ENCODE measurements at places on chromosomes 2 and 18.

- DNase-seq: no peak
Observed at GRCh38 chr2:227822416-227823003, 8.9 kb downstream of the CCL20 start.

GRCh38 chr2:32947076-32947483 is 327 bp downstream of the LTBP1 start:
- DNase-seq: no peak

DNA sequence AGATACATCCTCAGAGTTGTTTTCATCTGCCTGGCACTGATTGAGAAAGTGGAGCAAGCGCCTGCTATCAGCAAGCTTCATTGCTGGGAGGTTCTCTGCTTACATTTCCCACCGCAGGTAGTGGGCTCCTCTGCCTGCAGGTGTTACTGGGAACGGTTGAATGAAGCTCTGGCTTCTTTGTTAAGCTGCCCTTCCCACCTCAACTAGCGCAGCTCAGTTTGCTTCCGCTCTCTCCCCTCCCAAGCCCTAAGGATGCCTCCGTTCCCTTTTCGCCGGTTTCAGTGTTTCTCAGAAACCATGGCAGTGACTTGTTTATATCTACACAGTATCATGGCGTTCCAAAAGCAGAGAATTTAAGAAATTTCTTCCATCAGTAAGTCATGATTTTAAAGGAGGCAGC is 72.2 kb upstream of the B3GNT7 start:
- DNase-seq: no peak

DNA sequence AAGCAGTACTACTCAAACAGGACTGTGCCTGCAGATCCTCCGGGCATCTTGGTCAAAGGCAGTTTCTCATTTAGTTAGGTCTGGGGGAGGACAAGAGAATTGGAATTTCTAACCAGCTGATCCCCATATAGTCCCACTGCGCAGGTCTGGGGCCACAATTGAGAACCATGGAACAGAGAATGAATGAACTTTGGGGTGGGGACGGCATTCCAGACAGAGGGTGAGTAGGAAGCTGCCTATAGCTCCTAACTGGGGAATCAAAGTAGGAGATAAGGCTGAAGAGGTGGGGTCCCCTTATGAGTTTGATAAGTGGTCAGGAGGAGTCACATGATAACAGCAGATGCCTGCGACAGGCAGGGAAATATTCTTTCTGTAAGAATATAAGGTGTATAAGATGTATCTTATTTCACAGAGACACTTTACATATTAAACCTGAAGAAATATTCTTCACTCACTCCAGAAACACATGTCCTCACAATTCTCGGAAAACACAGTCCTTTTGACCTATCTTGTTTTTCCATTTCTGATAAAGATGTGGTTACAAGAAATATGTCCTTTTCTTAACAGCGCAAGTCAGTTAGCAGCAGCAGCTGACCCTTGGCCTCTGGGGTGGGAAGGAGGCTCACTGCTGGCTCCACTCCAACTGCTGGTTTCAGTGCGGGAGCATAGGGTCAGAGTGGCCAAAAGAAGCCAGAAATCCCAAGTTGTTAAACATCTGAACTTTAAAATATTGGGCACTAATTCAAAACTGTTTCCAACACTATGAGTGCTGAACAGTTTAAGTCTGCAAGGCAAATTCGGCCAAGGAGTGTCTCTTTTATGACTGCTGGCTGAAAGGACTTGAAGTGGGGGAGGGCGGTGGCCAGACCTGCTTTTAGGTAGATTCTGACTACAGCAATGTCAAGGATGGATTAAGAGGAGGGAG is 12.6 kb upstream of the TMEM214 start:
- peak; percentile 68 for DNase-seq

DNA sequence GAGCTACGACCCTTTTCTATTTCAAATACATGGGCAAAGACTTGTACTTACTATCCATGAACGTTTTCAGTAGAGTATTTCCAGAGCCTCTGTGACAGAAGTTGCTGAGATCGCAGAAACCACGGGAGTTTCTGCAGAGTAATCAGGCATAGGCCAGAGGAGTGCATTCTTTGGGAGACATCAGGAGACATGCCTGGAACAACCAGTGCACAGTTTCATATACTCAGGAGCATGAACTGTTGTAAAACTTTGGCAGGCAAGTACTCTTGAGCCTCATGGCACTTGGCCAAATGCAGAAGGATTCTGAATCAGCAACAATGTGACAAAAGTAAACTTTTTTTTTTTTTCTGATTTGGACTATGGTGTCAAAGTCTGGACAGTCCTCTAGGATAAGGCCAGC is 307.1 kb downstream of the GRB14 start:
- DNase-seq: peak; percentile 59

DNA sequence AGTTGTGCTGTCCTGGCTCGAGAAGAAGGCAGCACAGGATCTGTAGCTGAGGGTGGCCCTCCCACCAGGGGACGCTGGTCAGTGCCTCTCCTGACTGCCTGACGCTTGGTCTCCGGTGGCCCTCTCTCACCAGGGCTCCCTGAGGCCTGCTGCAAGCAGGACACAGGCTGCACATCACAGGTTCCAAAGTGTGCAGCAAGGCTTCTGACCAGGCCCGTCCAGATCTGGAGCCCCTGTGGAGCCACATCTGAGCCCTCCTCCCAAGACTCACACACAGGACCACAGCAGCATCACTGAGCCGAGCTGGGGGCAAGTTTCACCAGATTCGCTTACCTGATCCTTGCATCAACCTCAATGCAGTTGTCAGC is 12.1 kb downstream of the AMER3 start:
- peak; percentile 59 for DNase-seq

GRCh38 chr2:213490087-213490486 is 205.8 kb downstream of the SPAG16 start:
- no peak for DNase-seq

GRCh38 chr18:2337552-2338141 is 233.7 kb downstream of the METTL4 start:
- no peak for DNase-seq

DNA sequence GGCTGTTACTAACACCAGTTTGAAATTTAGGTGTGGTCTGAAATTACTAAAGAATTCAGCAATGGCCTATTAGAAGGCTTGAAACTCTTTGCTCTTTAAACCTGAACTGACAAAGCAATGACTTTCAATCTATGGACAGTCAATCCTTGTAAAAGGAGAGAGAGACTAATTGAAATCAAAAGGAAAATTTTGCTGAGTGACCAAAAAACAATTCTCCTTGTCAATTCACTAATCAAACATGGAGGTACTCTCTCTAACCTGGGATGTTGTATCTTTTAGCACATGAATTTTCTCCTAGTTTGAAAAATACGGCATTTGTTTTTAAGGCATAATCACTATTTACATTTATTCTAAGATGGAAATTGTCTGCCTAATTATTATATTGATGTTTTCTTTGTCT is 49.6 kb upstream of the ATIC start:
- no peak for DNase-seq

GRCh38 chr2:112483831-112484230 is 1.9 kb downstream of the TTL start:
- DNase-seq: no peak

GRCh38 chr2:187429989-187430388 is 18.1 kb downstream of the CALCRL start:
- no peak for DNase-seq

GRCh38 chr2:106596844-106597243 is 109.7 kb downstream of the CD8B2 start:
- DNase-seq: no peak

GRCh38 chr2:457262-457661 is 169.4 kb upstream of the ALKAL2 start:
- peak; percentile 36 for DNase-seq

DNA sequence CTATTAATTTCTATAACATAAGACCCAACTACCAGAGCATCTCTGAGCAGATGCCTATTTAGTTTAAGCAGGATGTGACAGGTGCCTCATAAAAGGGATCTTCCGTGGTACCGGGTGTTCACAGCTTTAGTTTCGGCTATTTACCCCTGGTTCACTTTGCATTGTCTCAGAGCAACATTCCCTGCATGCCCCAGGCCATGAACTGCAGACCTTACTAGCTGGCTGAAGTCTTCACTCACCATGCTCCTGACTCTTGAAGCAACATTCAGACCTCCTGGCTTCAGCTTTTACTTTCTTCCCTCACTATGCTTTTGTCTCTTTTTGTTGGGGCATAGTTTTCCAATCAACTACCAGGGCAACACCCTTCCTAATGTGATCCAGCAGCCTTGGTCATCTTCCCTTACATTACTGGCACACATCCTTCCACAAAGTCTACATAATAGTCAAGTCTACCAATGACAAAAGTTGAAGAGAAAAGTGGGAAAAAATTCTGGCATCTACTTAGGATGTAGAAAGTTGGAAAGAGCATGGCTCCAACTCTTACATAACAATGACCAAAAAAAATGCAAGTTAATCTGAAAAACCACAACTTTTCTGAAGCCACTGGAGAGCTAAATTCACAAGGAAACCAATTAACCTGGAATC is 99.2 kb downstream of the SESTD1 start:
- no peak for DNase-seq

DNA sequence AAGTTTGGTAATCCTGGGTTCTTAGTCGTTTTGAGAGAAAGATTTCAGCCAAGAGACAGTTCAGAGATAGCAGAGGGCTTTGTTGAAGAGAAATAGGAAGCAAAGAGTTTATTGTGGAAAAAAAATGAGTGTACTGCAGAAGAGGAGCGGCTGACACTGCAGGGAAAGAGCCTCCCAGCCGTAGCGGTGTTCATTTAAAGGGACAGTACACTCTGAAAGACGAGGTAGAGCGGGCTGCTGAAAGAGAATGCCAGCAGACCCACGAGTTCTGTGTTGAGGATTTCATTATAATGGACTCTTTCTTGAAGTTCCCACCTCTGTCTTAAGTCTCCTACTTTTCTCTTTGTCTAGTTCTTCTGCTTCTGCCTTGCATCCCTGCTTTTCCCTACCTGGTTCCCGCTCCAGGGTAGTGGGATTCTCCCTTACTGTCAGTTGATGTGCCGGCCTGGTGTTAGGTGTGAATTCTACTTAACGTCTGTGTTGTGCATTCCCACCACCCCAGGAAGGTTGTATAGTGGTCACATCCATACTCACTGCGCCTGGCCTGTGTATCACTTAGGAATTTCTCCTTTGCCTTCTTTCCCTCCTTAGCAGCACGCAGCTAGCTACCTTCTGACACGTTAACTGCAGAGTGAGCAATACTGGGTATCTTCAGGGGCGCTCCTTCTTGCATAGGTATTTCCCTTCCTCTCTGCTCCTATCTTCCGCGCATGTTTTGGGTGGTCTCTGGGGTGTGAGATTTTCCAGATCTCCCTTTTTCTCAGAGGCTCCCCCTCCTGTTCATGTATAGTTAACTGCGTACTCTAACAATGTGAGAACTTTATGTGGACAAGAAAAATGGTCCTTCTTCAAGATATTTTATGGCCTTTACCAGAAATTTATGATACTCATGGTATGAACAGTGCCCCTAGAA is 164.5 kb downstream of the PTH2R start:
- DNase-seq: no peak

GRCh38 chr18:56451188-56451587 is 187.2 kb downstream of the TXNL1 start:
- DNase-seq: no peak

DNA sequence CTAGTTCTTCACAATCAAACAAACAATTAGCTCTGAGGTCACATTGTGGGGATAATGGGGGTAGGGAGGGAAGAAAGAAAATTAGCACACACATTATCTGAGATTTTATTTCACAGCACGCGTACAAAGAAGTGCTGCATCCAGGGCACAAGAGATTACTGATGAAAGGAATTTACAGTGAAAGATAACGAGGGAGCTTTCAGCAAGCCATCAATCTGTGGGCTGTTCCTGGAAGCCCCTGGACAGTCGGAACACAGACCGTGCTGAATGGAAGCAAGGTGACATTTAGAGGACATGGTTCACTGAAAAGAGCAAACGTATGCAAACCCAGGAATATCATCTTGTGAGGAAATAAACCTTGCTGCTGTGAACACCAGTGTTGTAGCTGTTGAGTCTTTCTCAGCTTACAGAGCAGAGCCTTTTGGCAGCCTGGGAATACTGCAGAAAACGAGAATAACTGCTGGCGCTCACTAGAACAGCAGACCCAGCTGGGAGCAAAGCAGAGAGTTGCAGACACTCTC is 63.2 kb downstream of the SCG2 start:
- DNase-seq: peak; percentile 71

GRCh38 chr2:30747206-30747605 is 60.0 kb downstream of the CAPN13 start:
- no peak for DNase-seq

DNA sequence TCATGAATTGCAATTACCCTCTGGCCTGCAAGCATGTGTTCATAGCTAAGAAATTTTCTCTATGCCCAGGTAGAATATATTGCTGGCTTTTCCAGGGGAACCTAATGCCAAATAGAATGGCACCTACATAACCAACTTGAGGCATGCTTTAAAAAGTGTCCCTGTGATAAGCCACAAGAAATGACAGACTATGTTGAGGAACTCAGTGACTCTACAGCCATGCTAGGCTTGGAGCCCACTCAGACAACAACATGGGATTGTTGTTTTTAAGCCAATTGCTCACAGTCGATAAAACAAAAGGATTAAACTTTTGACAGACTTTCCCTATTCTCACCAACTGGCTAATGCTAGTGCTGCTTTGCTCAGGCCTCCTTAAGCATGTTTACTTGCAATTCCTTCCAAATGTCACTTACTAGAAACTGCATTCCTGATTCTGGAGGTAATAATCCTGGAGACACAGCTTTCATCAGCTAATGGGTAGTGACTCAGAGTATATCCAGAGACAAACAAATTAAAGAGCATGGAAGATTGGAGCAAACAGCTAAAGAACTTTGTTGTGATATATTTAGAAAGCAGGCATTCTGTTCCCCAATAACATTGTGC is 249.0 kb downstream of the SLC8A1 start:
- no peak for DNase-seq

GRCh38 chr2:178513876-178514275 is 33.6 kb downstream of the PLEKHA3 start:
- no peak for DNase-seq

DNA sequence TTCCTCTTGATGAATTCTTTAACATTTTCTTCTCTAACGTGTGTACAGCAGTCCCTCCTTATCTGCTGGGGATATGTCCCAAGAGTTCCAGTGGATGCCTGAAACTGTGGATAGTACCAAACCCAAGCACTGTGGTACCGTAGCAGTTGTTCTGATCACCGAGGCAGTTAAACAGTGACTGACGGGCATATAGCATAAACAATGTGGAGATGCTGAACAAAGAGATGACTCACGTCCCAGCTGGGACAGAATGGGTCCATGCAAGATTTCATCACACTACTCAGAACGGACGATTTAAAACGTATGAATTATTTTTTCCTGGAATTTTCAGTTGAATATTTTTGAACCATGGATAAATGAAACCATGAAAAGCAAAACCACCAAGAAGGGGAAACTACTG is 54.5 kb upstream of the SPAG16 start:
- DNase-seq: no peak

GRCh38 chr18:24380163-24380747 is 17.4 kb downstream of the OSBPL1A start:
- DNase-seq: no peak

DNA sequence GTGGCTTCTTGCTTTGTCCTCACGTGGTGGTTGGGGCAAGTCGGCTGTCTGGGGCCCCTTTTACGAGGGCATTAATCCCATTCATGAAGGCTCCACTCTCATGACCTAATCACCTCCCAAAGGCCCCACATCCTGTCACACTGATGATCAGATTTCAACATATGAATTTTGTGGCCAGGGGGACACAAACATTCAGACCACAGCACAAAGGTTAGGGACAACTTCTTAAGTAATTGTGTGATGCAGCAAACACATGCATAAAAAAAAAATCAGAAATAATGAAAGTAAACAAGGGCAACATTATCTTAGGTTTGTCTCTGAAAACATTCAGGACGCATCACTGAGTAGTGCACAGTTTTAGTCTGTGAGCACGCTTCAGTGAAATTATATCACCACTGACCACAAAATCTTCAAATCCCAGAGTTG is 54.2 kb upstream of the FRZB start:
- DNase-seq: peak; percentile 61

Measured in islet precursor cell (in vitro differentiated cells).